Stimulated activated CD8-positive, alpha-beta memory T cell treated with anti-CD3 and anti-CD28 coated beads, Interleukin-4, amount 100 ng/mL, for 4 hours (primary cell): ENCODE measurements at places on chromosomes 4 and X.

DNA sequence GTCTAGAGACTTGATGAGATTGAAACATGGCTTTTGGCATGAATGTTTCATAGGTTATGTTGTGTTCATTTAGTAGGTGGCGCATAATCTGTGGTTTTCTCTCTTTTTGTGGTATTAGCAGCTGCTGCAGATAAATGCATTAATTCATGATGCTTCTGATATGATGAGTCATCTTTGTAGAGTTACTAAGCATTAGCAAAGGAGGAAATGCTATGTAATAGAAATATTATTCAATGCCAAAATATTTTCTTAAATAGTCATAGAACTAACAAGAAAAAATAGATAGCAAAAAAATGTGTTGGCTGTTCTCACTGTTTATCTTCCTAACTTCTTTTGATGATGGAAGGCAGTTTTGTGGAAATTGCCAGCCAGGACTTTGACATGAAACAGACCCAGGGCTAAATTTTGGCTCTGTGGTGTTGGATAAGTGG, 3.6 kb downstream of the ZXDB start:
- no peak for DNase-seq

- DNase-seq = no peak
Observed at GRCh38 chr4:160136021-160136420, 1033.1 kb downstream of the RAPGEF2 start.

DNA sequence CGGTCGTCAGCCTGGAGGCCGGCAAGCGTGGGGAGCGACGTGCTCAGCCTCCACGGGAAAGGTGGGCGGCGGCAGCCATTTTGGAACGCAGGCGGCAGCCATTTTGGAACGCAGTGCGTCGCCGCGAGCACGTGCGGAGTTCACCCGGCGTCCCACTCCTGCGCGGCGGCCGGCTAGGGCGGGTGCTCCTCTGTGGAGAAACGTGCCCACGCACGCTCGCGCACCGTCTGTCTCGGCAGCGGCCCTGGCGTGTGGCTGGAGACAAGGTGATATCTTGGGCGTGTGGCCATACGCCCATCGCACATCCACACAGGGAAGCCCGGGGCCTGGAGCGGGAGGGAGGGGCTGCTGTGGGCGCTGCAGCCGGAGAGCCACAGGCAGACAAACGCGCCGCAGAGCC, 21.1 kb downstream of the CPLX1 start:
- DNase-seq = no peak

DNA sequence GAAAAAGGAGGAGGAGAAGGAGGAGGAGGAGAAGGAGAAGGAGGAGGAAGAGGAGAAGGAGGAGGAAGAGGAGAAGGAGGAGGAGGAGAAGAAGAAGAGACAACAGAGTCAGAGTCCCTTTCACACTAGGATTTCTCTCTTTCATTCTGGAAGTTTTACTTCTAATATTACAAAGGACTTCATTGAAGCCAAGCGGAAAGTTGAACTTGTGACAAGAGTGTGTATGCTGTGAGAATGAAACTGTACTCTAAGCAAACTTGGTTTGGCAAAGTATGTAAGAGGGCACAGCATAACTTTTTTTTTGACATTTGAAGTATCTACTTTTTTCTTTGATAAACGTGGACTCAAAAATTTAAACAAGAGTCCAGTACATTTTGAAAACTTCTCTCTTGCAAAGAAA, 48.0 kb downstream of the CXCL8 start:
- DNase-seq = no peak

- DNase-seq = no peak
Observed at GRCh38 chr4:149986917-149987316, 91.3 kb upstream of the DCLK2 start.

DNA sequence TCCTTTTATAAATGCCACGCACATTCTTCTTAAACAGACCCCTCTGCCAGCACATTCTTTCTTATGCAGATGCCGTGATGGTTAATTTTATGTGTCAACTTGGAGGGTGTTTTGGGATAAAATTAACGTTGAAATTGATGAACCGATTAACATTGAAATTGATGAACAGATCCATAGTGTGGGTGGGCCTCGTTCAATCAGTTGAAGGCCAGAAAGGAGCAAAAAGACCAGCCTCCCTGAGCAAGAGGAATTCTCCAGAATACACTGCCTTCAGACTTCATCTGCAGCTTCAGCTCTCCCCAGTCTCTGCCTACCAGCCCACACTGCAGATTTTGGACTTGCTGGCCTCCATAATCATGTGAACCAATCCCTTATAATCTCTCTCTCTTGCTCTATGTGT, 233.6 kb upstream of the BCOR start:
- no peak for DNase-seq
